ENCODE measurements at places on chromosomes 6 and 20.

- DNase-seq: no peak
Observed at GRCh38 chr6:104713982-104714381, 145.7 kb downstream of the HACE1 start.

GRCh38 chr6:150777736-150778135, 87.8 kb upstream of the MTHFD1L start:
- no peak for DNase-seq

DNA sequence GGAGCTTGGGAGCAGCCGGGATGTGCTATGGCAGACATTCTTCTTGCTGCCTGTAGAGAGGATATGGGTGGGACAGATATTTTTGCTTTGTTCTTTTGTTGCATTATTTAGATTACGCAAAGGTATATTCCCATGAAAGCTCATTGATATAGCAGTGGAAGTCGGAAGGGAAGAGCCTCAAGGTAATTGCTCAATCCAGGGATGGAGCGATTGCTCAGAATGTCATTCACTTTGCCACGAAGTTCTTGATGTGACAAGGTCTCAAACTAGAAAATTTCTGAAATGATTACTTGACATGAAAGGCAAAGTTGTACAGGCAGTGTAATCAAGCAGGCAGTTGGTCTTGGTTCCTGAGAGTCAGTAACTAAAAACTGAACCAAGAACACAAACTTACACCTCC, 615.6 kb upstream of the CDH4 start:
- DNase-seq: no peak

GRCh38 chr20:14855171-14855570, 517.8 kb upstream of the FLRT3 start:
- no peak for DNase-seq

GRCh38 chr6:67121115-67121514, 1414.1 kb upstream of the EYS start:
- DNase-seq: no peak

- DNase-seq: no peak
Observed at GRCh38 chr6:110981202-110981600, 637 bp upstream of the RPF2 start.

DNA sequence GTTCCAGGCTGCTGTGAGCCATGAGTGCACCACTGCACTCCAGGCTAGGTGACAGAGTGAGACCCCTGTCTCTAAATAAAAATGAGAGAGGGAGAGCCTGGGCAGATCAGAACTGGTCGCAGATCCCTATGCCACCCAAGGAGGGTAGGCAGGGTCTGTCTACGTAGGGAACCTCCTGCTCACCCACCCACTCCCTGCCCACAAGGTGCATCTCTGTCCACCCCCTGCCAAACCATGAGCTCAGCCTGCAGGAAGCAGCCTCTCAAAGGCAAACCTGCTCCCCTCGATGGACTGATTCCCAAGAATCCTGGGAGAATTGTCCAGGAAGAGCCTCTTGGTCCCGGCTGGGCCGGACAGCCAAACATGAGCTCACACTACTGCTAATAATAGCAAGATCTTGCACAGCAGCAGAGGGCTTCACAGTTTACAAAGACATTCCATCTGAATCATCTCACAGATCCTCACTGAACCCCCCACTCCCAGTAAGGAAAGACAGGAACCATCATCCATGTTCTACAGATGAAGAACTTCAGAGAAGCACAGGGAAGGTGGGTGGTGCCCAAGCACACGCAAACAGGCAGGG, 27.8 kb upstream of the TLDC2 start:
- DNase-seq: no peak

GRCh38 chr6:105753207-105753606, 332.9 kb upstream of the PRDM1 start:
- DNase-seq: no peak

- no peak for DNase-seq
Observed at GRCh38 chr6:133806382-133807140, 82.4 kb upstream of the TCF21 start.

DNA sequence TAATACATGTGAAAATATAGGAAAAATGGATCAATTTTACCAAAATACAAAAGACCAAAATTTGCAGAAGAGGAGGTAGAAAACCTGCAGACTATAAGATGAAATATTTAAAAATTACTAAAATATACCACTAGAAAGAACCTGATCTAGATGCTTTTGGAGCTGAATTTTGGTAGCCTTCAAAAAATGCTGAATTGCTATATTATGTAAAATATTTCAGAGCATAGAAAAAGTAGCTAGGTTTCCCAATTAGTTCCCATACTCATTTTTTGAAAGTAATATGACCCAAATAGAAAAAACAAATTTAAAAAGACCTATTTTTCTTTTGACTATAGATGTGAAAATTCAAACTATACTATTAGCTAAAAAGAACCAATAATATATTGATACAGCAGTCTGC, 3.6 kb upstream of the EPPIN start:
- DNase-seq: no peak

DNA sequence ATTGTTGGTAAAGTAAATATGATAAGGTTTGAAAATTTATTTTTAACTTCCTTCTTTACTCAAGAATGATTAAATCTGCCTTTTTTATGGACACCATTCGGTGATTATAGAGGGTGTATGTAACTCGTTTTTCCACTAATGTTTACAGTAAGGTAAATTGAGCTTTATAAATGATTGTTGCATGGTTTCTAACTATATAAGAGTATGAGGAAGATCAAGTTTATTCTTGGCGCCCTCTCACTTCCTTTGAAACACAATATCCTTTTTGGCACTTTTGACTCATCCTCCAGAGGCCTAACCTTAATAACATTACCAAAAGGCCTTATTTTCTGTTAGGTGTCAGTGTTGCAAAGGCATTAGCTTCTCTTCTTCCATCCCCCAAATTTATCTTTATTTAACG, 41.8 kb upstream of the MTRF1L start:
- no peak for DNase-seq

DNA sequence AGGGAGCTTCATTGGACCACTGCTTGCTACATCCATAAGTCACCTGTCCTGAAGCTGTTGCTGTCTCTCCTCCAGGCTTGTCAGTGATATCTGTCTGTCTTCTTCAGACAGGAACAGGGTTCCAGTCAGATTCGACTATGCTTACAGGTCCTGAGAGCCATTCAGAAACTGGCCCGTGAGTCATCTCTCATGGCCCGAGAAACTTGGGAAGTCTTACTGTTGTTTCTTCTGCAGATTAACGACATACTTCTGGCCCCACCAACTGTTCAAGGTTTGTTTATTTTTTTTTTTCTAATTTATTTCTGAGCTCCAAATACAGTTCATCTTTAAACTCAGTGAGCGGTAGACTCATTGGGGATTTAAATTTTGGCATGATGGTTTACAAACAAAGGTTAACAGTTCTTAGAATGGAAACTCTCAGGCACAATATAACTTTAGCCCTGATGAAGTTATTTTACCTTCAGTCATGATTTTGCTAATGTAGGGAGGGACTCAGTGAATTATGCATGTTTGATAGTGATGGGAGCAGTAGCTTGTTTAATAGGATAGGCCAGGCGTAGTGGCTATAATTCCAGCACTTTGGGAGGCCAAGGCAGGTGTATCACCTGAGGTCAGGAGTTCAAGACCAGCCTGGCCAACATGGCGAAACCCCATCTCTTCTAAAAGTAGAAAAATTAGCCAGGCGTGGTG, 24.7 kb downstream of the RALGAPB start:
- DNase-seq: no peak

- no peak for DNase-seq
Observed at GRCh38 chr20:63693733-63694583, 2.5 kb upstream of the TNFRSF6B start.

DNA sequence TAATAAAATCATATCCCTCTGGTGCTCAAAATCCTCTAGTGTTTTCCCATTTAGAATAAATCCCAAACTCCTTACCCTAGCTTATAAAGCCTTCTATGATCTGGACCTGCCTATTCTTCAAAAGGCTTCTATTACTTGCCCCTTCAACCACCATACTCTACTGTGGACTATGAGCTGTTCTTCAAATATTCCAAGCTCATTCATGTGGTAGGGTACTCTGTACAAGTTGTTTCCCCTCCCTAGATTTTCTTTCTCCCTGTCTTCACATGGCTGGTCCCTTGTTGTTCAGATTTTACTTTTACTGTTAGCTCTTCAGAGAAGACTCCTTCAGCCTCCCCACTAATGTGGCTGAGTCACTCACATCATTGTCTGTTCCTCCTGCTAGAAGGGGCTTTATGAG, 193.2 kb downstream of the OGFRL1 start:
- no peak for DNase-seq

DNA sequence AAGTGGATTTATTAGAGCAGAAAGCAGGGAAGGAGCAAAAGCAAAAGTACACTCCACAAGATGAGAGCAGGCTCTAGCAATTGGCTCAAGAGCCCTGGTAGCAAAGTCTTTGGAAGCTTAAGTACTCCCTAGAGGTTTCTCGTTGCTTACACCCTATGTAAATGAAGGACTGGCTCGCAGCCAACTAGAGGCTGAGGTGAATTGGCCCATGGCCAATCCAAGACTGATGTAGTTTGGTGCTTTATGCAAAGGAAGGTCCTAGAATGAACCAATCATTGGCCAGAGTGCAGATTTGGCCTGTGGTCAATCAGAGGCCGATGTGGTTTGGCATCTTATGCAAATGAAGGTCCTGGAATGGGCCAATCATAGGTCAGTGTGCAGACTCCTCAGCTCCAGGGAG, 191.3 kb upstream of the ARID1B start:
- DNase-seq: no peak

GRCh38 chr6:15985379-15985959, 143.4 kb upstream of the MYLIP start:
- no peak for DNase-seq

- no peak for DNase-seq
Observed at GRCh38 chr20:834151-834746, 734 bp downstream of the FAM110A start.

DNA sequence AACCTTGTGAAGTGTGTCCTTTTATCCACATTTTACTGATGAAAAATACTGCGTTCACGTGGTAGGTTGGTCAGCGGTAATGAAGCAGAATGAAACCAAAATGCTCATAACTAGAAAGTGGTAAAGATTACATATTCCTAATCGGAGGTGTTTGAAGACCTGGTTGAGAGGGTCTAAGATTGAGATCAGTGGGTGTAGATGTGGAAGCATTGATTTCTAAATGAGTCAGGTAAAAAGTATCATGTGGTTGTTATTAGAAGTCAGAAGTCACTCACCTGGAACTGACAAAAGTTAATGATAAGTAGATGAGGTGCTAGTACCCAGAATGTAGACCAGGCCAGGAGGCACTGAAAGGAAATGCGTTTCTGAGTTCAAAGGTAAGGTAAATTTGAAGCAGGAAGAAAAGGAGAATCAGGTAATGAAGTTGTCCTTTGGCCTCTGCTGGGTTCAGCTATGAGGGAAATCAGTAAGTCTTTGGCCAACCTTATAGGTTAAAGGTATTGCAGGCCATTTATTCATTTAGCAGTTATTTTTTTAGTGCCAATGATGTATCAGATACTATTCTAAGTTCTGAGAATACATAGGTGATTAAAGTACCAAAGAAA, 31.2 kb downstream of the FAM83B start:
- no peak for DNase-seq

- no peak for DNase-seq
Observed at GRCh38 chr6:156582509-156582992, 194.6 kb upstream of the ARID1B start.

DNA sequence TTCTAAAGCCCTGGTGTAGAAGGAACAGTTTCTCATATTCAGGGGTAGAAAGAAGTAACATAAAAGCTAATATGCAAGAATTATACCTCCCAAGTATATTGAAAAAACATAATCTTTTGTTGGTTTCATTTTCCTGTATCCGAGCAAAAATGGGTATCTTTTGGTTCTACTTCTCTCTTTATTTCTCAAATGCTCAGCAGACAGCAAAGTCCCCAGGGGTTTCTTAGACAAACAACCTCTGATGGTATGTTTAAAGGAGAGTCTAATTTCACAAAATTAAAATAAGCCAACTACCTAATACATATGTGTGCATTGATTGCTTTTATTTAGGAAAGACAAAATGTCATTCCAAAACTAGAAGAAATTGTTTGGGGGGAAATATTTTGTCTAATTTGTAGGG, 131.0 kb downstream of the TSHZ2 start:
- DNase-seq: no peak

DNA sequence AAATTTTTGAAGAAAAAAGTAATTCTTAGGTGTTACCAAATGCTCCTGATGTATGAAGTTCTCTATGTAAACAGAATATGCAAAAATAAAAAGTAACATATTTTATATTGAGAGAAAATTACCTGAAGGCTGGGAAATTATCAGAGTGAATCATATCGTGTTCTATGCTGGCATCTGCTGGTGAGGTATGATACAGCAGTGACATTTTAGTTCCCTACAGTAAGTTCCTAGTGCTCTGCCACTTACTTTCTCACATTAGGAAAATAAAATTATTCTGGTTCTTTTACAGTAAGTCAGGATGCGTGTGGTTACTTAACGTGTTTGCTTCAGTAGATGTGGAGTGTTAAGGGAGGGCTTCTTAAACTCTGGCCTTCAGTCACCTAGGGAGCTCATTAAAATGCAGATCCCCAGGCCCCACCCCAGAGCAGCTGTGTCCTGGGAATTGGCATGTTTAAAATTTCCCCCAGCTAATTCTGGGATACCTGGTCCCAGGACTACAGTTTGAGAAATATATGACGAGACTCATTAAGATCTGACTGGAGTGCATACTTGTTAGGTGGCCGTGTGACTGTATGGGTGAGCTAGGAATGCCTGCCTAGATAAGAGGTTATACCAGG, 3.2 kb downstream of the ACTR5 start:
- DNase-seq: no peak

- DNase-seq: no peak
Observed at GRCh38 chr20:62463651-62464424, 12.0 kb downstream of the GATA5 start.

GRCh38 chr6:52872031-52872430, 31.4 kb upstream of the GSTA5 start:
- no peak for DNase-seq

DNA sequence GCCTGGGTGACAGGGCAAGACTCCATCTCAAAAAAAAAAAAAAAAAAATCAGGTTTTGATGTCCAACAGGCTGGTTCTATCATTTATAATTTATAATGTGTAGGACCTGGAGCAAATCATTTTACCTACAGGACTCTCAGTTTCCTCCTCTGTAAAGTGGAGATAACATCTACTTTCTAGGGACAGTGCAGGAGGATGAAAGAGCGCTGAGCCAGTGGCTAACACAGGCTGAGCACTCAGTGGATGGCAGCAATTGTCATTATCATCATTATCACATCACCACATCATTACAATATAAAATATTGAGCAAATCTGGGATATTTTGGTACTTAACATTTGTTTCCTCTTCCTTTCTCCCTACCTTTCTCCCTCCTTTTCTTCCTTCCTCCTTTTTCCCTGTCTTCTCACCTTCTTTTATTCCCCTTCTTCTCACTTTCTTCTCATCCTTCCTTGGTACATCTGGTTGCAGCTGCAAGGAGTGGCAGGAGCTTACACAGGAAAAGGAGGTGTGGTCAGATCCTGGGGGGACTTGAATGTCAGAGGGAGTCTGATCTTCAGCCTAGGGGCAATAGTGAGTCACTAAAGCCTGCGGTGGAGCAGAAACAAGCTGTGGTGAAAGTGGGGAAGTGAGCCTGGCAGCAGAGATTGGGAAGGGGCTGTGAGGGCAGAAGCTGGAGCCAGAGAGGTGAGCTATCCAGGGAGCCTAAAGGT, 24.6 kb upstream of the CTNNBL1 start:
- no peak for DNase-seq

- DNase-seq: no peak
Observed at GRCh38 chr6:1784422-1784884, 174.7 kb downstream of the FOXC1 start.

- DNase-seq: no peak
Observed at GRCh38 chr6:36685166-36685924, 6.8 kb downstream of the CDKN1A start.

- no peak for DNase-seq
Observed at GRCh38 chr6:38283734-38284362, 355.9 kb downstream of the BTBD9 start.
